Fibroblast of skin of abdomen (primary cell): ENCODE measurements at places on chromosomes 4 and X.

GRCh38 chrX:74015379-74016019 lies 288.5 kb upstream of the ZCCHC13 start:
- peak; percentile 56 for DNase-seq

DNA sequence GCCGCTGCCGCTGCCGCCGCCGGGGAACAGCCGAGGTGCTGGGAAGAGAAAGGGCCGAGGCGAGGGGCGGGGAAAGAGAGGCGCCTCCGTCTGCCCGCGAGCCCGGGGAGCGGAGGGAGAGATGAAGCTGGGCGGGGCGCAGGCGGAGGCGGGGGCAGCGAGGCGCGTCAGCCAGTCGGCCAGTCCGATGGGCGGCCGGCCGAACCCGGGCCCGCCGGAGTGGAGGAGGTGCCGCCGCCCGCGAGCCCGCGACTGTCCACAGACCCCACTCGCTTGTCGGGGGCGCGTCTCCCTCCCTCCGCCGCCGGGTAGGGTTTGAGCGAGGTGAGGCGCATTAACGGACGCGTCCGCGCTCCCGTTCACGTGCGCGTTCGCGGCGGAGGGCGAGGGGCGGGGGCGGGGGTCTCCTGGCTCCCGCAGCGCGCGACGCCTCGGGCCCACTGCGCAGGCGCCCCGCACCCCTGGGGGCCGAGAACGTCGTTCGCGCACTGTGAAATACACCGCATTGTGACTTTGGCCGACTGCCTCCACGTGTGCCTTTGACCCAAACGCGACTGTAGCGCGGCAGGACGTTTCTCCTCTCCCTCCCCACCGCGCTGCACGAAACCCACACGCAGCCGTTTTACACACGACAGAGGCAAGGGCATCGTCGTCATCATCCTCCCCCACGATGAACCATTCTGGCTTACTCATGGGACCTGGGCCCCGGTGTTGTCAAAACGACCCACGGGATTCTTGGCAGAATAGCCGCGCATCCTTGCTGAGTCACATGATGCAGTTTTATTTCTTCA lies at the start of gene NUDT11:
TSS of gene NUDT11 (minus strand) at position 92 of the 791 bp plus-strand sequence. CDS start 148 bp downstream, outside the sequence.
- peak; percentile 75 for DNase-seq

DNA sequence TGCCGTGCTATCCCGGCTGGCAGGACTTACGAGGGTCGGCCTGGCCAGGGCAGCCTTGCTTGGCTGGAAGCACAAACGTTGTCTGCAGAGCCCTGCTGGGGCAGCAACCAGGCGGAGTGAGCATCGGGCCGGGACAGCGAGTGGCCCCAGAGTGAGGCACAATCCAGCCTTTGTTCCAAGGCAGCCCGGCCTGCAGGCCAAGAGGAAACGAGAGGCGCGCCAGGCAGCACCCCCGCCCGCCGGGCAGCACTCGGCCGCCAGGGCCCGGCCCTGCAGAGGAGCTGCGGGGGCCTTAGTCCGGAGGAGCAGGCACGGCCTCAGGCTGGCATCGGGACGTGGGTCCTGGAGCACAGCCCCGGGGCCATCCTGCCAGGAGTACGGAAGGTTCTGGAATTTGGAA lies 24.1 kb downstream of the FGFRL1 start:
- no peak for DNase-seq

- no peak for DNase-seq
Observed at GRCh38 chr4:31784558-31784957, 1064.4 kb downstream of the PCDH7 start.

- DNase-seq: peak; percentile 77
Observed at GRCh38 chrX:40166582-40166981, 68.8 kb upstream of the BCOR start.

- DNase-seq: peak; percentile 14
Observed at GRCh38 chrX:108001218-108001814, 19.1 kb upstream of the TEX13B start.

DNA sequence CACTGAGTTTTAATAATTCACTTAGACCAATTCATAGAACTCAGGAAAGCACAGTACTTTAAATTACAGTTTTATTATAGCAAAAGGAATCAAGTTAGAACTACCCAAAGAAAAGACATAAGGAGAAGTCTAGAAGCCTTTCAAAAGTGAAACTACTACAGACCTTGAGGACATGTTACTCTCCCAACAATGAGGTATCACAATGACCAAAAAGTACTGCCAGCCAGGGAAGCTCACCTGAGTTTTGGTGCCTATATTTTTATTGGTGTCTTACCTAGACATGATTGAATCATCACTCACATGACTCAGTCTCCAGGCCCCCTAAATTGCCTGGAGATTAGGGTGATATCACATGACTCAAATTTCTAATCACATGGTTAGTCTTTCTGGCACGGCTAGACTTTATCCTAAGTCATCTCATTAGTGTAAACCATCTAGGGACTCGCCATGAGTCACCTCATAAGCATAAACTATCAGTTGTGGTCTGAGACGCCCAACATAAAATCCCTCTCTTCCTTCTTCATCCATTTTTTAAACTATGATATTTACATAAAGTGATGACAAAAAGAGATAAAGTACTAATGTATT lies 372.3 kb downstream of the TMA16 start:
- peak; percentile 0 for DNase-seq

GRCh38 chrX:134645936-134646543 lies 12.2 kb downstream of the PLAC1 start:
- DNase-seq: no peak

GRCh38 chr4:140754918-140755773 lies 1.0 kb downstream of the TBC1D9 start:
- DNase-seq: no peak

GRCh38 chrX:40247382-40247781 lies 149.6 kb upstream of the BCOR start:
- no peak for DNase-seq

DNA sequence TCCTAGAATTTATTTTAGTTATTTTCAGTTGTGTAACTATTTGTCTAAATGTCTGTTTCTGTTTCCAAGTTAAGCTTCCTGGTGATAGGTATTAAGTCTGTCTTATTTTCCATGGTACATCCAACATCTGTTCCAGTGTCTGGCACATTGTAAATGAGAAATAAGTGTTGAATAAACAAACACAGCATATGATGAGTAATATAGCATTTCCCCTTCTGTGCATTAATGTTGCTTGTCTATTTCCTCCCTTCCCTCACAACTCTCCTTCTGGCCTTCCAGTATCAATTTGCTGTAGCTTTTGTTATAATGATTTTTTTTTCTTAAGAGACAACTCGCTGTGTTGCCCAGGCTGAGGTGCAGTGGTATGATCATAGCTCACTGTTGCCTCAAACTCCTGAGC lies 36.1 kb downstream of the COPS4 start:
- no peak for DNase-seq

- DNase-seq: peak; percentile 87
Observed at GRCh38 chr4:120052856-120053255, 13.8 kb downstream of the MAD2L1 start.

- DNase-seq: no peak
Observed at GRCh38 chr4:189664693-189665250, 275.9 kb upstream of the FRG1 start.

GRCh38 chr4:44056721-44057151 lies 391.9 kb downstream of the KCTD8 start:
- no peak for DNase-seq

DNA sequence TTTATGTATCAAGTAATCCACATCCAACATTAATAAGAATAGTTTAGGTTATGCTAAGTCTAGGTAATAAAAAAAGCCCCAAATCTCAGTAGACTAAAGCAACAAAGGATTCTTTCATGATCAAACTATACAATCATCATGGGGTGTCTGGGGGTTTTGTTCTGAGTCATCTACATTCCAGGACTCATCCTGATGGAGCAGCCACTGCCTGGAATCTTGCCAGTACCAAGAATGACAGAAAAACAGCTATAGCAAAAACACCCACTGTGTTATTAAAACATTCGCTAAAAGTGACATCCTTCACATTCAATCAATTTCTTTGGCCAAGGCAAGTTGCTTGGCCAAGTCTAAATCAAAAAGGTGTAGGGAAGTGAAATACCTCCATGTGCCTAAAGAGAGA lies 3.9 kb upstream of the ARHGEF38 start:
- DNase-seq: peak; percentile 28

GRCh38 chrX:81195712-81196111 lies 6.0 kb downstream of the HMGN5 start:
- DNase-seq: peak; percentile 39

GRCh38 chr4:106048250-106048971 lies 153.1 kb downstream of the NPNT start:
- DNase-seq: no peak

DNA sequence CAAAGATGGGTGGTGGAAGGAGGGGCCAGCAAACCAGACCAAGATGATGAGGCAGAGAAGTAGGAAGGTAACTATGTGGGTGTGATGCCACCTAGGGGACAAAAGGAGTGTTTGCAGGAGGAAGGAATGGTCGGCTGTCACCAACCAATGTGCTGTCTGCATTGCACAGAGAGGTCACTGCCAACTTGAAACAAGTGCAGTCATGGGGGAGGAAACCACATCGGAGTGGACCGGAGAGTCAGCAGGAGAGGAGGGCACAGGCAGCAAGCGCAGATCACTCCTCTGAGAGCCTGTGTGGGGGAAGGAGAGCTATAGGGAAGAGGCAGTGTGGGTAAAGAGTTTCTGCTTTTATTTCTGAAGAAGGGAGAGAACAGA lies 38.5 kb upstream of the FGFBP2 start:
- peak; percentile 71 for DNase-seq

DNA sequence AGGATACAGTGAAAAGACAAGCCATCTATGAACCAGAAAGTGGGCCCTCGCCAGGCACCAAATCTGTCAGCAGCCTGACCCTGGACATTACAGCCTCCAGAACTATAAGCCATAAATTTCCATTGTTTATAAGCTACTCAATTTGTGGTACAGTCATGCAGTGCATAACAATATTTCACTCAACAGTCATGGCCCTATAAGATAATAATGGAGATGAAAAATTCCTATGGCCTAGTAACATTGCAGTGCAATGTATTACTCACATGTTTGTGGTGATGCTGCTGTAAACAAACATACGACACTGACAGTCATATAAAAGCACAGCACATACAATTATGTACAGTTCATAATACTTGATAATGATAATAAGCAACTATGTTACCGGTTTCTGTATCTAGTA lies 17.1 kb upstream of the TLR1 start:
- peak; percentile 8 for DNase-seq

GRCh38 chrX:28582511-28582910 lies 4.7 kb upstream of the IL1RAPL1 start:
- no peak for DNase-seq
